ENCODE measurements at places on chromosomes 7 and 10.

GRCh38 chr10:72263613-72264241 is 10.0 kb upstream of the DDIT4 start:
- DNase-seq: no peak

DNA sequence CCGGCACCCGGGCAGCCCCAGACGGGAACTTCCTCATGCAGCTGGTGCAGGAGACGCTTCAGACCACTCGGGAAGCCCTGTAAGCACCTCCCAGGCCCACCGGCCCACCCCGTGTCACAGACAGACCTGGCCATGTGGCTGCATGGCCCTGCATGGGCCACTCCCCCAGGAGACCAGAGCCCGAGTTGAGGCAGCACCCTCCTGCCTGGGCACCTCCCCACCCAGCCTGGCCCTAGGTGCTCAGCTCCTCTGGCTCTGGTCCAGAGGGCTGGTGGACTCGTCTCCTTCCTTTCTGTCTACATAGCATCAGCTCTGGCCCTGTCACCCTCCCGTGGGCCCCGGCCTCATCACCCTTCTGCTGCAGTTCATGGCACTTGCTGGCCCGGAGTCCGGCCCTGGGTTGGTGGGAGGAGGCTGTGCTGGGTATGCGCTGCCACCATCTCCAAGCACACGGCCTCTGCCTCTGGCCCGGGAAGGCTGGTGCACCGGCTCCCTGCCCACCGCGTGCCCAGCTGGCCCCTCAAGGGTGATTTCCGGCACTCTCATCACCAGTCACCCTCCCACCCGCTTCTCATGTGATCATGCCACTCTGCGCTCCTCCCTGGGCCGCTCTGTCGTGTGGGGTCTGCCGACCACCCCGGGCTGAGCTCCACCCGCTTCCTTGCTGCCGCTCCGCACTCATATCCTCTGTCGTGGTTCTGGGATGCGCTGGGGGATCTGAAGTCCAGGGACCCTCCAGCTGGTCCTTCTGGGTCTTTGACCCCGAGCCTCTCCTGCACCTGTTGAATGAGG is 53.1 kb upstream of the DPYSL4 start:
- no peak for DNase-seq

GRCh38 chr7:130954918-130955564 is 221.0 kb upstream of the KLF14 start:
- no peak for DNase-seq

DNA sequence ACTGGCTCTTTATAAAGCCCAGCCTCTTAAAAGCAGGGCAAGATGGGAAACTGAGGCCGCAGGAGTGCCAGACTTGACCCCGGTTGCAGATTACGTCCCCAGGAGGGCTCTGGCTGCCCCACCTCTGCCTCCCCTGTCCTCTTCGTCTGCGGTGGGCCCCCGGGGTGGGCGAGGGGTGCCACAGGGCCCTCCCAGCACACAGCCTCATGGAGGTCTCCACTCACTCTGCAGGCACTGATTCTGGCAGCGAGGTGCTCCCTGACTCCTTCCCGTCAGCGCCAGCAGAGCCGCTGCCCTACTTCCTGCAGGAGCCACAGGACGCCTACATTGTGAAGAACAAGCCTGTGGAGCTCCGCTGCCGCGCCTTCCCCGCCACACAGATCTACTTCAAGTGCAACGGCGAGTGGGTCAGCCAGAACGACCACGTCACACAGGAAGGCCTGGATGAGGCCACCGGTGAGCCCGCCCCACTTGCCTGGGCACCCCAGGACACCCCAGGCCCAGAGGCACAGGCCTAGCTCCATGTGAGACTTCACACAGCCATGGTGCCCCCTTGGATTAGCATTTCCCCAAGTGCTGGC is 39.4 kb upstream of the SLC29A3 start:
- DNase-seq: no peak

DNA sequence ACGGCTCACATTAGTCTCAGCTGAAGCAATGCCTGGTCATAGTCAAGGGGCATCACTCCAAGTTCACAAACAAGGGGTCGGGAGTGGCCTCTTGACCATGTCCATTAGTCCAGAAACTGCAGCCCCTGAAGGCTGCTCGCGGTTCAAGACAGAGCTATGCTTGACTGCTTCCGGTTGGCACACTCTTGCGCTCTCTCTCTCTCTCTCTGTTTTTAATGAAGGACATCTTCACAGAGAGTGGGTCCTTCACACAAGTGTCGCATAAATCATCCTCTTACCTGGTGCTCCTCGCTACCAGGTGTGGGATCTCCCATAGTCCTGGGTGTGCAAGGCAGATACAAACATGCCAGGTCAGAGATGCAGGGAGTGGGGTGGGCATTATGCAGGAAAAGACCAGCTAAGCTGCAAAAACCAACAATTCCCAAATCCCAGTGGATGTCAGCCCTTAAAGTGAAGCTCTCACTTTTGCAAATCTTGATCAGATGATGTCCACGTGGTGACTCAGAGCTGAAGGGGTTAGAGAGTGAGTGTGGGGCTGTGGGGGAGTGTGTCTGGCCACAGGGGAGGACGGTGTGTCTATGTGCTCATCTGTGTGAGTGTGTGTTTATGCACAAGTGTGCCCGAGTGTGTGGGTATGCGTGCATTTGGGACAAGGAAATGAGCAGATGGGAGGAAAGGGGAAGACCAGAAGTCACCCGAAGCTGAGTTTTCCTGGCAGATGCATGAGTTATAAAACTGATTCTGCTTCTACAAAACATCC is 83.7 kb upstream of the PPP2R2D start:
- peak; percentile 1 for DNase-seq

- no peak for DNase-seq
These were observed 125.1 kb downstream of the ADAM12 start for GRCh38 chr10:126263006-126263676.

DNA sequence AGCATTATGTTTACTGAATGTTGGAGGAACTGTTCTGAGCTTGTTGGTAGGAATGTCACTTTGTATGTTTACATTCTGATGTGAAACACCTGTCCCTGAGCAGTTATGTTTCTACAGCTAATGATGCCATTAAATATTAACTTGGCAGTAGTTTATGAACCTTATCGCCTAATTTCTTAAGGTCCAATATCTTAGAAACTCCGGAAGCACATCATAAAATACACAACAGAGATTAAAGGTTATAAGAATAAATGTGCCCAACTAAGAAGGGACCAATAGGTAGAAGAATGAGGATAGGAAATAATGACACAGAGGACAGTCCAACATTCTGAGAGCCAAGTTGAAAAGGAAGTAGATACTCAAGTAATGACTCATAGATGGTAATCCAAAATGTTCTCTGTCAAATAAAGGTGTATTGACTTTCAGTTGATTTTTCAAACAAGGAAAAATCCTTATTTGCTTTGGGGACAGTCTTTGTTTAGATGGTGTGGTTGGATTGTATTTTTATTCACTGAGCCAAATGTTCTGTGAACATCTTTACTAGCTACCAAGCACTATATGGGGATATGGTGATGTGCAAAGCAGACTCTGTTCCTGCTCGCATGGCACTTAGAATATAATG is 31.9 kb downstream of the LCOR start:
- DNase-seq: no peak

- peak; percentile 51 for DNase-seq
These were observed 49.2 kb downstream of the CUL2 start for GRCh38 chr10:35040760-35041501.

GRCh38 chr7:78420001-78420400 is 621.4 kb downstream of the PHTF2 start:
- no peak for DNase-seq

DNA sequence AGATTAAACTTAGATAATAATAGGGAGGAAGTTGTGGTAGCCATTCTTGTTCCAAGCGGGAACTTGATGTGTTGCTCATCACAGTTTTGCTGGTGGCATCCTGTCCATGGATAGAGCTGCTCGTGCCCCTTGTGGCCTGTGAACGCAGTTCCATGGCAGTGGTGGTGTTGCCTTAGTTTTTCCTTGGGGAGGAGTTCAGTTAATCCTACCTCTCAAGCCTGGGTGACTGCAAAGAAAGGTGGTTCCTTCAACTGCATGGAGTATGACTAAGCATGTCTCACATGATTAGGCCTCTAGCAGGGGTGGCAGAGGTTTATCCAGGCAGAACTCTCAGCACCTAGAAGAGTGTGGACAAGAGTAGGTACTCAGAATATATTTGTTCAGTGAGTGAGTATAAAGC is 99.7 kb downstream of the MAPK8 start:
- peak; percentile 33 for DNase-seq

DNA sequence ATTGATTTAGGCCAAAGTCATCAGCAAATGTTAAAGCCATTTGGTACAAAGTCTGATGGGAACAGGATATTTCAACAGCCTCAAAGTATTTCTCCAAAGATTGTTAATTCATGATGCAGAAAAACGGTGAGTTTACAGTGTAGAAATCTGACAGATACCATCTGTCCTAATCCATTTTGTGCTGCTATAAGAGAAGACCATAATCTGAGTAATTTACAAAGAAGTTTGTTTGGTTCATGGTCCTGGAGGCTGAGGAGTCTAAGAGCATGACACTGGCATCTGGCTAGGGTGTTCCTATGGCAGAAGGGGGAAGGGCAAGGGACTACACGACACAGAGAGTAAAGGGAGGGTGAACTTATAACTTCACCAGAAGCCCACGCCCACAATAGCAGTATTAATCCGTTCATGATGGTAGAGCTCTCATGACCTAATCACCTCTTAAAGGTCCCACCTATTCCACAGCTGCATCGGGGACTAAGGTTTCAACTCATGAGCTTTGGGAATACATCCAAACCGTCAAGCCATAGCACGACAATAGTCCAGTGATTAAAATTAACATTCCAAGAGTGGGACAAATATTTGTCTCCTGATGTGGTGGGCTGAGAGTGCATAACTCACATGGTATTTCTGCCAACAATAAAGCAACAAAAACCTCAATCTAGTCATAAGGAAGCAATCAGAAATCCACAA is 298.6 kb upstream of the AKR1E2 start:
- DNase-seq: no peak

GRCh38 chr10:37713642-37714041 is 143.8 kb downstream of the ZNF248 start:
- no peak for DNase-seq

DNA sequence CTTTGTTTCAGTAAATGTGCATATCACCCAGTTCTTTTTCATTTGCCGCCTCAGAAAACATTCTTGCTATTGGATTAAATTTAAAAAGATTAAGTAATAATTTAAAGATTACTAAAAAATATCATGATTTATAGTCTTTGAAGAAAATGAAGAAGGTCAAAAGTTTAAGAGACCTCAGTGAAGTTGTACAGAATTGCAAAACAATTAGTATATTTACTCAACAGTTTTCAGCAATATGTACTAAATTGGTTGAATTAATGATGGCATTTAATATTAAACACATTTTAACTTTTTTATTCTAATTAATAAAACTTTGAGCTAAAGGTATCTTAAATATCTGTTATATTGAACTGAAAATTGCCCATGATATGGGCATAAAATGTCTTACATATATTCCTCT is 49.9 kb upstream of the KLF6 start:
- no peak for DNase-seq

DNA sequence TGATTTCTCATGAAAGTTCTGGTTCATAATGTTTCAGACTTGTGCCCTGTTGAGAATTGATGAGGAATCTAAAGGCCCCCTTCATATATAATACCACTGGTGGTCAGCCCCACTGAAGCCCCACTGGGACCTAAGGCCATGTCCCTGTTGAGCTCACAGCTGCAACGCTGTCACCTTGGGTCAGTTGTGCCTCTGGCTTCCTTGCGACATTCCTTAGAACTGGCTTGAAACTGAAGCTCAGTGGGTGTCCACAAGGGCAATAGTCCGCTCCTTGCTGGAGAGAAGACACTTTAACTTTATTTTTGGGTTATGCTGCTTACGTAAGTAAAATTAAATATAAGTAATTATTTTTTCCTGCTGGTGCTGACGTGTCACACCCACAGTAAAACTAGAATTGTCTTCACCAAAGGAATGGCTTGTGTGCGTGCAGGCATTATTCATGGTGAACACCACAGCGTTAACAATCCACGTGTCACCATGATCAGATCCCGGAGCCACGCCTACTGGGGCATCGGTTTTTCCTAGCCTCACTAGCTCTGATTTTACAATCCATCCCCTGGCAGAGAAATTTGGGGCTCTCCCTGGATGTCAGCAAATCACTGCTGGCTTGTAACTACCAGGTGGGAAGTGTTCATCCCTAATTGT is 66.5 kb downstream of the BICC1 start:
- DNase-seq: no peak

DNA sequence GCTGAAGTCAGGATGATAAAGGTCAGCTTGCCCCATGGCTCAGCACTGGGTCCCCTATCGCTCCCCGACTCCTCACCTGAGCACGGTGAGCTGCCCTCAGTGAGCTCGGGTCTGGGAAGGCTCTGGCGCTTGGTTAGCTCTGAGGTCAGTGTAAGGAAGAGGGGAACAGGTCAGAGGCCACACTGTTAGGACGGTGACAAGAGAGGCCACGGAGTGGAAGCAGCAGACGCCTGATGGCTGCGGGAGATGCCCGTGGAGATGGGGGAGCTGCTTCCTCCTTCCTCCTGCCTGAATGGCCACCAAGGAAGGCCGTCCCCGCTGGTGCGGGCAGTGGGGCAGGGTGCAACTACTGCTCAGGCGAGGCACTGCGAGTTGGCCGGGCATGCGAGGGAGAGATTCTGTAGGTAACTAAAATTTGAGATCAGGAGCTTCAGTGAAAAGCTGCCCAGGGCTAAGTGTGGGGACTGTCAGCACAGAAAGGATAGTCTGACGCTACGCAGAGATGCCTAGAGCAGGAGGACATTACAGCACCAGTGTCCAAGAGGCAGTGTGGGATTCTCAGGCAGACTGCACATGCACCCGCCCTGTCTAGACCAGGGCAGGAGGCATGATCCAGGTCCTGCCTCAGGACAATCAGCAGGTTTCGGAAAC is 231.3 kb upstream of the GRB10 start:
- DNase-seq: no peak

DNA sequence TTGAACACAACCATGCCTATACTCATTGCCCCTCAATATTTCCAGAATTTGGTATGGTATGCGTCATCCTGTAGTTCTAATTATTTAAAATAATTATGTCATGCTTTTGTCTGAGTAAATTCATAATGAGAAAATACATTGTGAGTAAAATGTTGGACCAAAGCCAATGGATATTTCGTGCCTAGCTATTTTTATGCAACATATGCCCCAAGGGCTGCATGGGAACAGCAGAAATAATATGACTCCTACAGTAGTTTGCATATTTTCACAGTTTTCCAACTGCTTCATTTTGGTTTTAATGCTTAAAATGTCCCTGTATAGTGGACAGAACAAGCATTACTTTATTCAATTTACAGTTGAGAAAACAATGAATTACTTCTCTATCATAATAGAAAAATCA is 1115.6 kb upstream of the GHITM start:
- DNase-seq: no peak

GRCh38 chr10:80177781-80178636 is 27.3 kb downstream of the ANXA11 start:
- DNase-seq: no peak

DNA sequence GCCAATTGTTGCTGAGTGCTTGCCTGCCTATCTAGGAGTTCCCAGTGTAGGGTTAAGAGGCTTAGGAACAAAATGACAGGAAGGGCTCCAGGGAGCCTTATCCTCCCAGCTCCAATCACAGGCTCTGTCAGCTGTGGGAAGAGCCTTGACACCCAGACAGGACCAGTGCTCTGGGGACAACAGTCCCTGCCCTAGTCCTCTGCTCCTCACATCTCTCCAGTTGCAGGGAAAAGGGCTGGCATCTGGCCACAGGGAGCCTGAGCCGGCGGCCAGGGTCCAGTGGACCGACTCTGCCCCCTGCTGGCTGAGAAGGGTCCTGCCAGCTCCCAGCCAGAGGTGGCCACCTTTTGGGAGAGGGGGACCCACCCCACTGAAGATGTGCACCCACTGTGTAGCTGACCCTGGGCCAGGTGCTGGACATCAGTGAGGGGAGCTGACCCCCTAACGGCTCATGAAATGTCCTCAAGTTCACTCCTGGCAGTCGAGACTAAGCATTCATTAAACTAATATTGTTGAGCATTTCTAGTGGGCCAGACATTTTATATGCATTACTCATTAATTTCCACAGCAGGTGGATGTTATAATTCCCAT is 17.6 kb downstream of the DNAJB12 start:
- peak; percentile 74 for DNase-seq
